SK-N-SH (cell line): ENCODE measurements at places on chromosomes 7 and 10. TPM values are rescaled to one million over a fixed set of nuclear protein-coding genes. Genes with fewer than 3 reads are reported as not detected.

The GDF2 gene
- not detected in 2 replicates for polyA plus RNA-seq

The UPK3BL2 gene
- 6.4 and 10.4 TPM in 2 replicates for polyA plus RNA-seq

The BTBD16 gene
- 0.03 TPM in 1 of 2 replicates, not detected in the other for polyA plus RNA-seq

The SEMA3D gene
- polyA plus RNA-seq, result 30.1 and 48.7 TPM in 2 replicates

The TMEM254 gene
- 20.5 and 27.3 TPM in 2 replicates for polyA plus RNA-seq

The GSTO2 gene
- 0.47 and 0.49 TPM in 2 replicates for polyA plus RNA-seq

The CHST3 gene
- 6.0 and 6.1 TPM in 2 replicates for polyA plus RNA-seq

The HTRA1 gene
- polyA plus RNA-seq, result 291 and 339 TPM in 2 replicates

DNA sequence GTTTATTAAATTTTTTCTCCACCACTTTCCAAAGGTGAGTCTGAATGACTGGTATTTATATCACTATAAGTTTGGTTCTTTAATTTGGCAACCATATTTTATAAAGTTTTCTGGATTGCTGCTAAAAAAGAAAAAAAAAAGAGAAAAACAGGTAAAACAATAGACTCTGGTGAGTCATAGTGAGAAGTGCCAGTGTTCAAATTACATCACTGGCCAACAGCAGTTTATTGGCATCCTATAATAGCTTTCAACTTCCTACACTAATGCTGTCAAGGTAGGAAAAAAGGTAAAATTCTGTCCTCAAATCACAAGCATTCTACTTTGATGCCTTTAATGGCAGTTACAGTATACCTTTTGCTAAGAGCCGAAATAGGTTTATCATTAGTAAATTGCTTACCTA, 808.8 kb downstream of the GRM8 start:
- DNase-seq, result no peak

DNA sequence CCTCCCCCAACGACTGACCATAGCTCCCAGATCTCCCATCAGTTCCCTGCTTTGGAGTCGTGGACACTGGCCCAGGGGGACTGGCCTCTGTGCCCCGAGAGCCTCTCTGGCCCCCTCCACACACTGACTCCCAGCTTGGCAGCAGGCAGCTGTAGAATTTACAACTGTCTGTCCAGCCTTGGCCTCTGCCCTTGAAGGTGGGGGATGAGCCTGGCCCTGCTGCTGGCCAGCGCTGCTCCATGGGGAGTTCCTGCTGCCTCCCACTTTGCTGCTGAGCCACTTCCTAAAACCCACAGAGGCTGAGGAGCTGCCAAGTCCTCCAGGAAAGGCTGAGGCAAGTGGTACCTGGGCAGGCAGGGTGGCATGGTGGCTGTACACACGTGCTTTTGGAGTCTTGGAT, 147.1 kb downstream of the WDR11 start:
- no peak for DNase-seq

GRCh38 chr7:117323305-117323850, 520 bp upstream of the WNT2 start:
- no peak for DNase-seq

DNA sequence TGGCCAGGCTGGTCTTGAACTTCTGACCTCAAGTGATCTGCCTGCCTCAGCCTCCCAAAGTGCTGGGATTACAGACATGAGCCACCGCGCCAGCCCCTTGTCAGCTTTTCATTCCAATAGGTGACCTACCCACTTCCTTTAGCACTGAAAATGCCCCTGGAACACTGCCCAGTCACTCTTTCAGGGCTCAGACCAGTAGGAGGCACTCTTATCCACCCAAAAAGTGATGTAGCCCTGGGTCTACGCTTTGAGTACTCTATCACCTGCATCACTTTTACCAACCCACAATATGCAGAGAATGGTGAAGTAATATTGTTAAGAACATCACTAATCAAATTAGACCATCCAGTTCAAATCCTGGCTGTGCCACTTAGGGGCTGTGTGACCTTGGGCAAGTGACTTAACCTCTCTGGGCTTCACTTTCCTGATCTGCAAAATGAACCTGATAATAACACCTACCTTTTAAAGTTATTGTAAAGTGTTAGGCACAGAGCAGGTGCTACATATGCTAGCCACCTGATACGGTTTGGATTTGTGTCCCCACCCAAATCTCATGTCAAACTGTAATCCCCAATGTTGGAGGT, 5.2 kb downstream of the CALN1 start:
- no peak for DNase-seq

- DNase-seq, result peak; percentile 61
Measured at GRCh38 chr7:108452707-108453106, 3.5 kb downstream of the NRCAM start.

DNA sequence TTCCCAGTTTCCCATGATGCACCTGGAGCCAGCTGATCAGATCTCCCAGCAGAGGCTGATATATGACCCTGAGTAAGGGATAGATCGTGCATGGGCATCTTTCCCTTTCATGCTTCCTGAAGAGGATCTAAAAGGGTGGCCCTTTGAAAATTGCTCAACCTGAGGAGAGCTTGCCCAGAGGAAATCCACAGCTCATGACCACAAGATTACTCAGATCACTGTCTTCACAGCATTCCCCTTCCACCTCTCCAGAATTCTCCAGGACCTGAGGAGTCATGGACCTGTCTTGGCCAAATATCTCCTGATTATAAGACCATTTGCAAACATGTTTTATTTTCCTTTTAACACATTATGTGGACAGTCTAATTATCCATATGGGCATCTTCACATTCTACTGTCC, 328.1 kb downstream of the LHFPL3 start:
- DNase-seq, result no peak

GRCh38 chr7:27419581-27420177, 177.1 kb downstream of the EVX1 start:
- DNase-seq, result no peak

DNA sequence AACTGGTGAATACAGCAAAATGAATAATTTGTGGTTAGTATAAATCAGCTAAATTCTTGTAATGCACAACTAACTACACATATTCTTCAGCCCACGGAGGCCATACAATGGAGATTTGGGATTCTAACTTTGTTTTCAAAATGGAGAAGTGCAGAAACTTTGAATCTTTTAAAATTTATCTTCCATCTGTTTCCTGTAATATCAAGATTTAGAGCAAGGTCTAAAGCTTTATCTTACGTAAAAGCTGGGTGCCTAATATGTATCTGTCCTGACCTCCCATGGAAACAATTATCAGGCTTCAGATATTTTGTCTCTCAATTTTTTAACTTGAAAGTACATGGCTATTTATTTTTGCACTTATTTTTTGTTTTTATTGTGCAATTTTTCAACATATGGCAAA, 5.0 kb upstream of the AHR start:
- DNase-seq, result no peak

DNA sequence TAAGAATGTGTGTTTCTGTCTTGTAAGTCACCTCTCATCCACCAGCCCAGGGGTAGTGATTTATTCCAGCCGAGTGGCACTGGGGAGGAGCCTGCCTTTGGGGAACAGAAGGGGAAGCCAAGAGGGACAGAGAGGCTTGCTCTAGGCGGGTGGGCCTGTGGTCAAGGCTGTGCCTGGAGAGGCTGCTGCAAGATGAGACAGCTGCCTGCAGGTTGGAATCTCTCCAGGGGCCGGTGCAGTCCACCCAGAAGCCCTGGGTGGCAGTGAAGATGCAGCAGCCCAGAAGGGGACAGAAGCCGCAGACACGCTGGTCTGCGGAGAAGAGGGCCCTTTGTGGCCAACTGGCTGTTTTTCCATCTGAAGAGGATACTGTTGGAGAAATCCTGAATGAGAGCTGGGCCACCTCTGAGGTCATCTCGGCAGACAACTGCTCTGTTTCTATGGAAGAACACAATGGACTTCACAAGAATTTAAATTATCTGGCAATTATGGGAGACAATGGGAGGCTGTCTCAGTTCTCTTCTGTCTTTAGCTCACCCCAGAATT, 175.7 kb downstream of the GFRA1 start:
- no peak for DNase-seq

DNA sequence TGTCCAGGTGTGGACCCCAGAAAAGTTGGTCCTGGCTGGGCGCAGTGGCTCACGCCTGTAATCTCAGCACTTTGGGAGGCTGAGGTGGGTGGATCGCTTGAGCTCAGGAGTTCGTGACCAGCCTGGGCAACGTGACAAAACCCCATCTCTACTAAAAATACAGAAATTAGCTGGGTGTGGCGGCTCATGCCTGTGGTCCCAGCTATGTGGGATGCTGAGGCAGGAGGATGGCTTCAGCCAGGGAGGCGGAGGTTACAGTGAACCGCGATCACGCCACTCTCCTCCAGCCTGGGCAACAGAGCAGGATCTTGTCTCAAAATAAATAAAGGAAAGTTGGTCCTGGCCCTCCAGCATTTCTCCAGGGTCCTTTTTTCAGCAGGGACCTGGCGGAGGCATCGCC, 1.4 kb downstream of the NUDT1 start:
- no peak for DNase-seq

DNA sequence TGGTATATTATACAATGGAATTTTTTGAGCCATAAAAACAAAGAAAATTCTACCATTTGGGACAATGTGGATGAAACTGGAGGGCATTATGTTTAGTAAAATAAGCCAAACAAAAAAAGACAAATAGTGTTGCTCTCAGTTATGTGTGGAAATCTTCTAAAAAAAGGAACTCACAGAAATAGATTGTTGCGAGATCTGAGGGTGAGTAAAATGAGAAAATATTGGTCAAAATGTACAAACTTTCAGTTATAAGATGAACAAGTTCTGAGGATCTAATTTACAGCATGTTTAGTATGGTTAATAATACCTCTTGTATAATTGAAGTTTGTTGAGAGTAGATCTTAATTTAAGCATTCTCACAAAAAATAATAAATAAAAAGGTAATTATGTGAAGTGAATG, 291.2 kb downstream of the KIF20B start:
- no peak for DNase-seq

- no peak for DNase-seq
Measured at GRCh38 chr7:87672217-87672616, 44.0 kb downstream of the RUNDC3B start.

GRCh38 chr7:1851721-1852516, 181.8 kb downstream of the ELFN1 start:
- no peak for DNase-seq

GRCh38 chr10:66642217-66642616, 283.6 kb upstream of the LRRTM3 start:
- no peak for DNase-seq

- no peak for DNase-seq
Measured at GRCh38 chr10:23779301-23779700, 340.4 kb downstream of the OTUD1 start.

GRCh38 chr10:26821699-26822570, 38.8 kb downstream of the ABI1 start:
- DNase-seq, result no peak

GRCh38 chr7:155299535-155300202, 2.0 kb downstream of the INSIG1 start:
- DNase-seq, result no peak

- no peak for DNase-seq
Measured at GRCh38 chr7:7569081-7569527, 2.4 kb downstream of the MIOS start.

DNA sequence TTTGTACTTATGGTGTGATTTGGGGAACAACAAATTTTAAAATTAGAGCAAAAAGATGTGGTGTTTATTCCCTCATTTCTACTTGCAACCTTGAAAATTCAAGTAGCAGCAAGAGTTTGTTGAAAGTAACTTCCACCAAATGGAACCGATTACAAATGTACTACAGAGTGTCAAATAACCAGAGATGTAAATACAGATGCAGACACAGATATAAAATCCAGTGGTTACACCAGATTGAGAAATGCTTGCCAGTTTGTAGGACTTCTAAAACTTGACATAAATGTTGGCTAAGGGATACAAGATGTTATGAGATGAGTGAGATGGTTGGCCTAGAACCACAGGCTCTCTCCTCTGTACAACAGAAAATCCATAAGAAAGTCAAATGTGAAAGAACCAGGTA, 162.1 kb downstream of the DIP2C start:
- no peak for DNase-seq

DNA sequence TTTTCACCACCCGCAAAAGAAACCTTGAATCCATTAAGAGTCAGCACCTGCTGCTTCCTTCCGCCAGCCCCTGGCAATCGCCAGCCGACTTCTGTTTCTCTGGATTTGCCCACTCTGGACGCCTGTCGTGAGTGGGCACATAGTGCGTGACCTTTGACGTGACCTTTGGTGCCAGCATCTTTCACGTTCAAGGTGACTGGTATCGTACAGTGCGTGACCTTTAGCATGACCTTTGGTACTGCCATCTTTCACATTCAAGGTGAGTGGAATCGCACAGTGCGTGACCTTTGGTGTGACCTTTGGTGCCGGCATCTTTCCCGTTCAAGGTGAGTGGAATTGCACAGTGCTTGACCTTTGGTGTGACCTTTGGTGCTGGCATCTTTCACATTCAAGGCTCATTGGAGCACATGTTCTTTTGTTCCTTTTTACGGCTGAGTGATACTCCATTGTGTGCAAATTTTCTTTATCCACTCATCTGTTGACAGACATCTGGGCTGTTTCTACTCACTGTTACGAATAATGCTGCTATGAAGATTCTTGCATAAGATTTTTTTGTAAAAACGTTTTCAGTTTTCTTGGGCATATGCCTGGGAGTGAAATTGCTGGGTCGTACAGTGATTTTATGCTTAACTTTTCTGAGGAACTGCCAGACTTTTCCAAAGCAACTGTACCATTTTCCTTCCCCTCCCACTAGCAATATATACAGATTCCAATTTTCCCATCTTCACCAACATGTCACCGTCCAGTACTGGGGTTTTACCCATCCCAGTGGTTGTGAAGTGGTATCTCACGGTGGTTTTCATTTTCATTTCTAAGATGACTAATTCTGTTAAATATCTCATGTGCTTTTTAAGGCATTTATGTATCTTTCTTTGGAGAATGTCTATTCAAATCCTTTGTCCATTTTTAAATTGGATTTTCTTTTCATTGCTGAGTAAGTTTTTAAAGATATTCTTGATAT, 145.3 kb downstream of the DIP2C start:
- DNase-seq, result no peak

DNA sequence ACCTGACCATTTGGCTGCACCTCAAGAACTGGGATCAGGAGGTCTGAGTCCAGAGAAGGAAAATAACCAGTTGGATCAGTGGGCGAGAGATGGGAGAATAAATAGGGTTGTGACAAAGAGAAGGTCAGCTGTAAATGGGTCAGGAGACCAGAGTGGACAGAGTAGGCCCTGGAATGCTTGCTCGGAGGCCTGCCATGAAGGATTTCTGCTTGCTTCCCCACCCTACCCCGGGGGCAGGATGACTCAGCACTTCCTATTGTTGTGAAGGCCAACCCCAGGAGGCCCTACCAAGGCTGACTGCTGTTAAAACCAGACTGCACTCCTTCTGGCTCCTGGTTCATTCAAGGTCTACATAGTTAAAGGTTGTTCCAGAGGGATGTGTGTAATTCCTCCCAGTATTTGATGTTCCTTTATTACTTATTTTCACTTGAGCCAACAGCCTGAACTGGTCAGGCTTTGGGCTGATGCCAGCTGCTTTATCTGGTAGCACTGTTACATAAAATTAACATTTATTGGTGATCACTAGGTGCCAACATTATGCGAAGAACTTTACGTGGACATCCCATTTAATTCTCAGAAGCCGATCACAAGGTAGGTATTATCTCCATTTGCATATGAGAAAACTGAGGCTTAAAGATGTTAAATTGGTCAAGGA, 27.3 kb upstream of the IFRD1 start:
- no peak for DNase-seq

GRCh38 chr10:107619139-107619538, 454.6 kb upstream of the SORCS1 start:
- no peak for DNase-seq
